ENCODE measurements at places on chromosomes 12 and 14. TPM values are rescaled to one million over a fixed set of nuclear protein-coding genes. Genes with fewer than 3 reads are reported as not detected.

- peaks cover 2% of the 10 kb centered on the region for H3K4me1 ChIP-seq
- H3K4me3 ChIP-seq = no peak overlapping the region
- H3K27ac ChIP-seq = no peak overlapping the region
- DNase-seq = no peak
Observed at GRCh38 chr14:72471346-72471745, 422.6 kb downstream of the DPF3 start.

GRCh38 chr12:28955491-28955890, 193.6 kb upstream of the FAR2 start:
- no peaks in the 10 kb centered on the region for H3K4me1 ChIP-seq
- no peaks in the 10 kb centered on the region for H3K36me3 ChIP-seq
- DNase-seq = no peak
- no peak overlapping the region for H3K4me3 ChIP-seq

DNA sequence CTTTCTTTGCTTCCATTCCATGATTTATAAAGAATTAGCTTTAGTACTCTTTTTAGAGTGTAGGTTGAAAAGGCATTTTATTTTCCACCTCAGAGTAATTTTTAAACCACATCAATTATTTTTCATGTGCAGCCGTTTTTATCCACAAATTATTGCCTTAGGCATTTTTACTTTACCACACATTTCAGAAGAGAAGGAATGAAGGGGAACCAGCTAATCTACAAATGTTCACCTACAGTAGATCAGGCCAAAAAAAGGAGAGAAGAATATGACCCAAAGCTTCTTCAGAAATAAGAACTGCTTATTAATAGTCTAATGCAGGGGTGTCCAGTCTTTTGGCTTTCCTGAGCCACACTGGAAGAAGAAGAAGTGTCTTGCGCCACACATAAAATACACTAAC, 19.8 kb upstream of the NTN4 start:
- DNase-seq = no peak
- H3K27ac ChIP-seq = no peak overlapping the region
- H3K27me3 ChIP-seq = no peaks in the 10 kb centered on the region
- H3K36me3 ChIP-seq = no peaks in the 10 kb centered on the region

DNA sequence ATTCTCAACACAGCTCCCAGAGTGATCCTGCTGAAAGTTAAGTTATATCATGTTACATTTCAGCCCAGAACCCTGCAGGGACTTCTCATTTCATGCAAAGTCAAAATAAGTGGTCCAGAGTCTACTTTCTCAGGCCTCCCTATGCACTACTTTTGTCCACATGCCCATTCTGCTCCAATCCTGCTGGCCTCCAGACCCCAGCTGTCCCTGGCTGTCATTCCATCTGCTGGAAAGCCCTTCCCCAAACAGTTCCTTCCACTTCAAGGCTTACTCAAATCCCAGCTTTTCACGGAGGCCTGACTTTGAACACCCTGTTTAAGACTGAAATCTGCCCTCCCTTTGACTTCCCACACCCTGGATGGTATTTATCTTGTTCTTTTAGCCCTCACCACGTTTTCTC, 109.8 kb upstream of the DNM1L start:
- no peak for DNase-seq
- no peak overlapping the region for H3K27ac ChIP-seq
- H3K4me1 ChIP-seq = peaks cover 23% of the 10 kb centered on the region

PTHLH gene
- total RNA-seq = 1.8 TPM

GPX2 gene
- total RNA-seq = not detected

Data from chondrocyte (in vitro differentiated cells).